ENCODE measurements at places on chromosomes 13 and 19.

- H3K4me1 ChIP-seq, result no peaks in the 10 kb centered on the region
- no peaks in the 10 kb centered on the region for H3K36me3 ChIP-seq
- no peak overlapping the region for H3K27ac ChIP-seq
- H3K27me3 ChIP-seq, result no peaks in the 10 kb centered on the region
- DNase-seq, result no peak
- no peak overlapping the region for H3K4me3 ChIP-seq
These were observed 35.6 kb upstream of the SPATA13 start for GRCh38 chr13:24124789-24125476.

DNA sequence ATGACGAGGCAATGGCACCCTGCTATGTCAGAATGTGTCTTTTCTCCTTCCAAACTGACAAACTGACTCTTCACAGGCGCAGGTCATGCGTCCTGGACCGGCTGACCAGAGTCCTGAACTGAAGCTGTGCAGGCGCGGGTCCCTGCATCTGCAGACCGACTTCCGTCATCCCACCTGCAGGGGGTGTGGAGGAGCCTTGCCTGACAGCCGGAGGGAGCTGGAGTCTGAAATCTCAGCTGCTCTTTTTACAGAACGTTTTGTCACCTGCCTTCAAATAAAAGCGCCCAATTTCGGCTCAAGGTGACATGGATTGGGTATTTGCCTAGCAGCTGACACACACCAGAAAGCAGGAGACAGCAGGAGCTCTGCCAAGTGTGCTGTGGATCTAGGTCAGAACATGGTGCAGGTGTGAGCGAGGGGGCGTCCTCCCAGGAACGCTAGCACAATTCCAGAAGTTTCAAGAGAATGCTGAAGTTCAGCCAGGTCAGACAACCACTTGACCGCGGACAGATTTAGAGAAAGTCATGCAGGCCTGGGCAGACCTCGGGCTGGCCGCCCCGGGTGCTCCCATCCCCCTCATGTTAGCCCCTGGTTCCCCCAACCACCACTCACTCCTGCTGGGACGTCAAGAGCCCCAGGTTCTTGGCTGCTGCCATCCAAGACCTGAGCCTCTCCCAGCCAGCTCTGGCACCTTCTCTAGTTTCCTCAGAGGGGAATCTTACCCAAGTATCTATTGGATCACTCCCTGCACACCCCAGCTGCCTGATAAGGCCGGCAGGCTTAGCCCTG is 32.8 kb downstream of the ELL start:
- H3K27me3 ChIP-seq, result no peaks in the 10 kb centered on the region
- H3K27ac ChIP-seq, result no peak overlapping the region
- H3K4me1 ChIP-seq, result peaks cover 48% of the 10 kb centered on the region
- no peaks in the 10 kb centered on the region for H3K36me3 ChIP-seq

DNA sequence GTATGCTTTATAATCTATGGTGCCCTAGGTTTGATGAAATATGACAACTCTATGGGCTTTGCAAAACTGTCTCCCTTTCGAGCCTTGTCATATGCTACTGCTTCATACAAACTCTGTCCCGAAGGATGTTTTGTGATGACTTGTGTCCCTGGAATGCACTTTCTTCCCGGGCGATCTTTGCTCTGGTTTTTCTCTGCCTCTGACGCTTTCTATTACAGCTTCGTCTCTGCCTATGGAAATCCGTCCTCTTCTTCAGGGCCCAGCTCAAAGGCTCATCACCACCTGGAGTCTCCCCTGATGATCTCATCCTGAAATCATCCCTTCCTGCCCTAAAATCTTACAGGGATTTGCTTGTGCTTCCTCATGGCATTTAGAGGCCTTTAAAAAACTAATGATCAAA is 191.5 kb upstream of the KL start:
- no peaks in the 10 kb centered on the region for H3K4me1 ChIP-seq
- DNase-seq, result no peak
- no peak overlapping the region for H3K27ac ChIP-seq
- no peaks in the 10 kb centered on the region for H3K27me3 ChIP-seq

- H3K4me1 ChIP-seq, result no peaks in the 10 kb centered on the region
- H3K27ac ChIP-seq, result no peak overlapping the region
- no peak overlapping the region for H3K4me3 ChIP-seq
- H3K27me3 ChIP-seq, result no peaks in the 10 kb centered on the region
- DNase-seq, result no peak
These were observed 329.6 kb downstream of the PCDH20 start for GRCh38 chr13:61086087-61086486.

DNA sequence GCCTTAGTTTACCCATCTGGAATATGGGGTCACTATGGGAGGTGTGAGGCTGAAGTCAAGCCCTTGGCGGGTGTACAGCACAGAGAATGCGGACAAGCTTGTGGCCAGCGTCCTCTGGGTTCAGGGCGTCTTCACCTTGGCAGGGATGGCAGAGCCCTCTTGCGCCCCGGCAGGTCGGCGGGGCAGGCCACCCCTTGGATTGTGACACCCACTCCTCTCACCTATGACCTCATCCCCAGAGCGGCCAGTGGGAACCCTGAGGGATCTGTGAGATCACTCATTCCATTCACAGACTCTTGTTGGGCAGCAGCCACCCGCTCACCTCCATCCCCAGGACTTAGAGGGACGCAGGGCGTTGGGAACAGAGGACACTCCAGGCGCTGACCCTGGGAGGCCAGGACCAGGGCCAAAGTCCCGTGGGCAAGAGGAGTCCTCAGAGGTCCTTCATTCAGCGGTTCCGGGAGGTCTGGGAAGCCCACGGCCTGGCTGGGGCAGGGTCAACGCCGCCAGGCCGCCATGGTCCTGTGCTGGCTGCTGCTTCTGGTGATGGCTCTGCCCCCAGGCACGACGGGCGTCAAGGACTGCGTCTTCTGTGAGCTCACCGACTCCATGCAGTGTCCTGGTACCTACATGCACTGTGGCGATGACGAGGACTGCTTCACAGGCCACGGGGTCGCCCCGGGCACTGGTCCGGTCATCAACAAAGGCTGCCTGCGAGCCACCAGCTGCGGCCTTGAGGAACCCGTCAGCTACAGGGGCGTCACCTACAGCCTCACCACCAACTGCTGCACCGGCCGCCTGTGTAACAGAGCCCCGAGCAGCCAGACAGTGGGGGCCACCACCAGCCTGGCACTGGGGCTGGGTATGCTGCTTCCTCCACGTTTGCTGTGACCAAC is at the start of gene SPACA4:
Gene SPACA4, plus strand, starts transcription at position 280 of the 896 bp plus-strand sequence. Its CDS starts 237 bp downstream, at position 517.
- H3K36me3 ChIP-seq, result no peaks in the 10 kb centered on the region
- H3K27ac ChIP-seq, result no peak within 1 kb of the TSS
- H3K4me3 ChIP-seq, result no peak within 1 kb of the TSS
- no peaks in the 10 kb centered on the region for H3K27me3 ChIP-seq
- DNase-seq, result no peak

GRCh38 chr19:58366585-58367430 is 4.3 kb upstream of the ZNF497 start:
- H3K36me3 ChIP-seq, result no peaks in the 10 kb centered on the region
- H3K27me3 ChIP-seq, result no peaks in the 10 kb centered on the region
- no peak overlapping the region for H3K27ac ChIP-seq
- no peak for DNase-seq
- peaks cover under 1% of the 10 kb centered on the region for H3K4me1 ChIP-seq

DNA sequence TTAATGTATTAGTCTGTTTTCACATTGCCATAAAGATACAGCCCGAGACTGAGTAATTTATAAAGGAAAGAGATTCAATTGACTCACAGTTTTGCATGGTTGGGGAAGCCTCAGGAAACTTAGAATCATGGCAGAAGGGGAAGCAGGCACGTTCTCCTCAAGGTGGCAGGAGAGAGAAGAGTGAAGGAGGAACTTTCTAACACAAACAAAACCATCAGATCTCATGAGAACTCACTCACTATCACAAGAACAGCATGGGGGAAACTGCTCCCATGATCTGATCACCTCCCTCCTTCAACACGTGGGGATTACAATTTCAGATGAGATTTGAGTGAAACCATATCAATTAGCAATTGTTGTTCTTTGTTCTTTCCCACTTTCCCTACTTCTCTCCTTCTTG is 689.0 kb upstream of the SLITRK1 start:
- H3K4me3 ChIP-seq, result no peak overlapping the region
- no peaks in the 10 kb centered on the region for H3K36me3 ChIP-seq
- no peaks in the 10 kb centered on the region for H3K27me3 ChIP-seq
- no peaks in the 10 kb centered on the region for H3K4me1 ChIP-seq
- no peak for DNase-seq

DNA sequence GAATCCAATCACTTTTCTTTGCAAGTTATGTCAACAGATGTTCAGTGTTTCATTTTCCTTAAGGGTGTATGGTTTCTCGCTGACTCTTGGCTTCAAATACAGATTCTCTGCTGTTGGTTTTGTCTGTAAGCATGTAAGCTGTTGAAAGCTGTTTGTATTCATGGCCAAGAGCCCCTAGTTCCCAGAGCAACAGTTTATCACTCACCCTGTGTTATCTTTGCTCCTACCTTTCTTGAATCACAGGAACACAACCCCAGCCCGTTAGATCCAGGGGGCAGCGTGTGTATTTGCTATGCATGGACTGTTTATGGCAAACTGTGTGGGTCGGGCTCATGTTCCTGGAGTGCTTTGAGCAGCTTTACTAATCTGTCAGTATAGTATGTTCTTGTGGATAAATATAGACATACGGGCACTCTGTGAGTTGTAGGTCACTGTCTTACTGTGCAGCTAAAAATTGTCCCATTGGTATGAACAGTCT is 28.9 kb downstream of the FRY start:
- peak overlapping the region; percentile 4 for H3K4me3 ChIP-seq
- no peaks in the 10 kb centered on the region for H3K36me3 ChIP-seq
- no peak for DNase-seq
- H3K4me1 ChIP-seq, result peaks cover 36% of the 10 kb centered on the region

GRCh38 chr19:38033658-38034491 is 126.9 kb downstream of the SIPA1L3 start:
- no peak overlapping the region for H3K4me3 ChIP-seq
- H3K27me3 ChIP-seq, result no peaks in the 10 kb centered on the region
- peaks cover 10% of the 10 kb centered on the region for H3K4me1 ChIP-seq

DNA sequence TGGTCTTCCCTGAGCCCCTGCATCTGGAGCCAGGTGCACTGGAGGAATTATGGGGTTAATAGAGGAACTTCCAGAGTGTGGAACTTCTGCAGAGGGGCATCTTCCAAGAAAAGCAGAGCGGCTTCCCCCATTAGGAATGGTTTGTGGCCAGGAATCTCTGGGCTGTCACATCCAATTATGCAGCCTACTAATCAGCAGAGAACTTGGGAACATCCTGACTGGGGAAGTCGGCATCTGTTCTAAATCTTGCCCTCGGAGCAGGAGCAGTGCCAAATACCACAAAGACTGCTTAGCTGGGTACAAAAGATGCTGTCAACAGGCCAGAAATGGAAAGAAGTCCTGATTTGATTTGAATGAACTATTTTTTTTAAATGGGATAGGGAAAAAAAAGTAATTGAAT is 435.1 kb downstream of the ZNF536 start:
- no peak for DNase-seq
- no peaks in the 10 kb centered on the region for H3K4me1 ChIP-seq
- no peaks in the 10 kb centered on the region for H3K36me3 ChIP-seq
- H3K4me3 ChIP-seq, result no peak overlapping the region
- no peak overlapping the region for H3K27ac ChIP-seq

GRCh38 chr13:60431108-60431700 is 34.2 kb downstream of the TDRD3 start:
- no peaks in the 10 kb centered on the region for H3K36me3 ChIP-seq
- no peaks in the 10 kb centered on the region for H3K4me1 ChIP-seq
- H3K4me3 ChIP-seq, result no peak overlapping the region
- H3K27ac ChIP-seq, result no peak overlapping the region

DNA sequence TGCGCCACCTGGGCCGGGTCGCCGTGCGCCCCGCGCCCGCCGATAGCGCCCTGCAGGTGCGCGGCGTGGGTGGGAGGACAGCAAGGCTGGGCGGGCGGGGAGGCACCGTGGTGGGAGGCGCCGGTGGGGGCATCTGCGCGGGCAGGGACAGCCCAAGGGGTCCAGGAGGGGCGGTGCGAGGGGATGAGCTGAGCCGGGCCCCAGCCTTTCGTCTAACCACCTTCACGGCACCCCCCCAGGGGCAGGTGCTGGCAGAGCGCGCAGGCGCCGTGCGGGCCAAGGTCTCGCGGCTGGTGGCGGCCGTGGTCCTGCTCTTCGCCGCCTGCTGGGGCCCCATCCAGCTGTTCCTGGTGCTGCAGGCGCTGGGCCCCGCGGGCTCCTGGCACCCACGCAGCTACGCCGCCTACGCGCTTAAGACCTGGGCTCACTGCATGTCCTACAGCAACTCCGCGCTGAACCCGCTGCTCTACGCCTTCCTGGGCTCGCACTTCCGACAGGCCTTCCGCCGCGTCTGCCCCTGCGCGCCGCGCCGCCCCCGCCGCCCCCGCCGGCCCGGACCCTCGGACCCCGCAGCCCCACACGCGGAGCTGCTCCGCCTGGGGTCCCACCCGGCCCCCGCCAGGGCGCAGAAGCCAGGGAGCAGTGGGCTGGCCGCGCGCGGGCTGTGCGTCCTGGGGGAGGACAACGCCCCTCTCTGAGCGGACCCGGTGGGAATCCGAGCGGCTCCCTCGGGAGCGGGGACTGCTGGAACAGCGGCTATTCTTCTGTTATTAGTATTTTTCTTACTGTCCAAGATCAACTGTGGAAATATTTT is 3.1 kb downstream of the KISS1R start:
- DNase-seq, result no peak
- peak overlapping the region; percentile 47 for H3K4me3 ChIP-seq
- H3K36me3 ChIP-seq, result no peaks in the 10 kb centered on the region

GRCh38 chr19:46386151-46386550 is 27.2 kb downstream of the CCDC8 start:
- no peak overlapping the region for H3K27ac ChIP-seq
- no peaks in the 10 kb centered on the region for H3K27me3 ChIP-seq
- no peaks in the 10 kb centered on the region for H3K4me1 ChIP-seq
- H3K36me3 ChIP-seq, result peaks cover 50% of the 10 kb centered on the region
- no peak for DNase-seq
- H3K4me3 ChIP-seq, result no peak overlapping the region

DNA sequence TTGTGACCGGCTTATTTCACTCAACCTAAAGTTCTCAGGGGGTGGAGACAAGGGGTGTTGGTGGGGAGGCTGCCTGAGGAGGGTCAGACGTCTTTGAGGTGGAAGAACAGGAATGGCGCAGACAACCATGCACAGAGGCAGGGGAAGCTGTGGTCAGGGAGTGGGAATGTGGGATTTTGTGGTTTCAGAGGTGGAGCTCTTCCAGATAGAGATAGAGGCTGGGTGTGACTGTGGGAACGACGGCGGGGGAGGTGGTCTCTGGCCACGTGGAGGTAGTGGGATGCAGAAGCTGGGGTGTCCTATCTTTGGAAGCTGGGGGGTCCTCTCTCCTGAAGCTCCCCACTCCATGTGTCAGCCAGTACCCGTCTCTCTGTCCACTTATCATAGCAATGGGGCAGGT is 7.8 kb upstream of the KLK14 start:
- H3K27ac ChIP-seq, result no peak overlapping the region
- H3K4me1 ChIP-seq, result no peaks in the 10 kb centered on the region
- H3K4me3 ChIP-seq, result no peak overlapping the region
- no peaks in the 10 kb centered on the region for H3K36me3 ChIP-seq
- DNase-seq, result no peak

GRCh38 chr19:9531933-9532332 is 6.5 kb downstream of the ZNF426 start:
- no peak overlapping the region for H3K4me3 ChIP-seq
- peaks cover 92% of the 10 kb centered on the region for H3K36me3 ChIP-seq
- no peak overlapping the region for H3K27ac ChIP-seq
- no peaks in the 10 kb centered on the region for H3K27me3 ChIP-seq
